Activated CD4-positive, alpha-beta T cell treated with anti-CD3 and anti-CD28 coated beads for 48 hours (primary cell): ENCODE measurements at places on chromosomes 1 and 21.
A peak's percentile ranks its signal among the peaks of the same experiment; 100 is the strongest.

DNA sequence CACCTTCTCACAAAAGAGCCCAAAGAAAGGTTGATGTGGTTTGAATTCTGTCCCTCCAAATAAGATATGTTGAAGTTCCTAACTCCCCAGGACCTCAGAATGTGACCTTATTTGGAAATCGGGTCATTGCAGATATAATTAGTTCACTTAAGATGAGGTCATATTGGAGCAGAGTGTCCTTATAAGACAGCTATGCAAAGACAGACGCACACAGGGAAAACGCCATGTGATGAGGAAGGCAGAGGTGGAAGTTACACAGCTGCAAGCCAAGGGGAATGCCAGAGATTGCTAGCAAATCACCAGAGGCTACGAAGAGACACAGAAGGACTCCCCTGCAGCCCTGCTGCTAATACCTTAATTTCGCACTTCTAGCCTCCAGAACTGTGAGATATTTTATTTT lies 5.2 kb upstream of the ABCB10 start:
- DNase-seq, result no peak

GRCh38 chr1:224113545-224113917 lies 380 bp upstream of the FBXO28 start:
- no peak for DNase-seq

DNA sequence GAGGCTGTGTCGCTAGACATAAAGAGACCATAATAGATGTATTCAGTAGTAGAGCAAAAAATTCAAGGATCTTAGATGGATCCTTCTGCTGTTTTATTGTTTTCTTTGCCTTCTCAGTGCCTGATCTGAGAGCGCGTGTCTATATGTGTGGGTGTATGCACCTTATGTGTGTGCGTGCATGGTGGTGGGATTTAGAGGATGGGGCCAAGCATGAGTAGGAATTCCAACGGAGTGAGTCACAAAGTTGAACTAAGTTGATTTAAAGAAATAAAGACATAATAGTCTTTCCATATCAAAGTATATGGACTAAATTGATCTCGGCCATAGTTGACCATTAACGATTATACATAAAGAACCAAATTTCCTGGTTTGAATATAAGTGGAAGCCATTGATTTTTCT lies 178.7 kb downstream of the CYYR1 start:
- no peak for DNase-seq

DNA sequence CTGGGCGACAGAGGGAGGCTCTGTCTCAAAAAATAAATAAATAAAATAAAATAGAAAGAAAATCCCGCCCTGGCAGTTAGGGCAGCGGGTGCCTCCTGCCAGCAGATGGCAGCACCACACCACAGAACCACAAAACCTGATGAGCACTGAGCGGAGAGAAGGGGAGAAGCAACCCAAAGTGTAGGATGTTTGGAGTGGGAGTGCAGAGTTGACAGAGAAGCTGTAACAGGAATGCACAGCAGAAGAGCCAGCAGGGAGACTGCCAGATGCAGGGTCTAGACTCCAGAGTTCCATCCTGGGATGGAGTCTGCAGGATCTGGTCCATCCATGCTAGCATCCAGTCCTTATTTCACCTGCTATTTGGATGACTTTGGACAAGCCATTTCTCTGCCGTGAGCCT lies 29.7 kb upstream of the KIRREL1 start:
- peak; percentile 75 for DNase-seq

DNA sequence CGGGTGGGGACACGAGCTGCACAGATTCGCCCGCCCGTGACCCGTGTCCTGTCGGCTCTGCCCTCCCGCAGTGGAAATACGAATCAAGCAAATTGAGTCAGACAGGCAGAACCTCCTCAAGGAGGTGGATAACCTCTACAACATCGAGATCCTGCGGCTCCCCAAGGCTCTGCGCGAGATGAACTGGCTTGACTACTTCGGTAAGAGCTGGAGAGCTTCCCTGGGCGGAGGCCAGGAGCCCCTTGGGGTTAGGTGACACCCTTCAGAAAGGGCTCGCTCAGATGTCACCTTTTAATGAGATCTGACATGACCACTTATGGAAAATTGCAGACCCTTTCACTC lies 489 bp downstream of the CDCA8 start:
- peak; percentile 38 for DNase-seq

GRCh38 chr1:151611288-151611790 lies 511 bp upstream of the SNX27 start:
- peak; percentile 5 for DNase-seq

DNA sequence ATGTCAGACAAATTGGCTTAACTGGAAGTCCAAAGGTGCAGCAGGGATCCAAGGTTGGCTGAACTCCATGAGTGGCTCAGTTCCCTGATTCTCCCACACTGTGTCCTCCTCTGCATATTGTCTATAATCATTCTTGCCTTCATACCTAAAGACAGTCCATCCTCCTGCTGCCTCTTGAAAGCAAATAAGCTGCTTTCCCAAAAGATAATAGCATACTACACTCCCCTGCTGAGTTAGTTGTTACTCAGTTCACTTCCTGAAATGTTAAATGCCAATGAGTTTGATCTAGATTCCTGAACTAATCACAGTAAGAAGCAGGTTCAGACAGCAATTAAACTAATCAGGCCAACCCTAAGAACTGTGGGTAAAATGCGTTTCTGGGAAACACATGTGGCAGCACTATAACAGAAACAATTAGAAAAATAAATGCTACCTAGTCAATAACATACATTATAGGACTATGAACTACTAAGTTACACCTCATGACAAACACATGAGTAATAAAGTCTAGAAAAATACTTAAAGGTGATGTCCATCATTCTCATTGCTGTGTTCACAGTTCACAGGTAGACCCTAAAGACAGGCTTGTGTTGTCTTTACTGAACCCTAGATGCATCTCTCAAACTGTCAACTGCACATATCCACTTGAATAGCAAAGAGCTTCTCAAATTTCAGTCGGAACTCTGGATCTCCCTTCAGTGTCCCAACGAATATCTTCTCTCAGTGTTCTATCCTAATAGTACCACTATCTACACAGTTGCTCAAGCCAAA lies 50.8 kb upstream of the BOLA1 start:
- DNase-seq, result no peak

DNA sequence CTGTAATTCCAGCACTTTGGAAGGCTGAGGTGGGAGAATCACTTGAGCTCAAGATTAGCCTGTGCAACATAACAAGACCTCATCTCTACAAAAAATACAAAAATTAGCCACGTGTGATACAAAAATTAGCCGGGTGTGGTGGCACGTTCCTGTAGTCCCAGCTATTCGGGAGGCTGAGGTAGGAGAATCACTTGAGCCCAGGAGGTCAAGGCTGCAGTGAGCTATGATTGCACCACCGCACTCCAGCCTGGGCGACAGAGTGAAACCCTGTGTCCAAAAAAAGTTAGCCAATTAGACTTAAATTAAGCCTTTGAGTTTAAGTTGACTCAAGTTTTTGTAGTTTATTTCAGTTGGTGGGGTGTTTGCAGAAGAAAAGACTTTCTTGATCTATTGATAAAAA lies 11.8 kb downstream of the CXADR start:
- no peak for DNase-seq

DNA sequence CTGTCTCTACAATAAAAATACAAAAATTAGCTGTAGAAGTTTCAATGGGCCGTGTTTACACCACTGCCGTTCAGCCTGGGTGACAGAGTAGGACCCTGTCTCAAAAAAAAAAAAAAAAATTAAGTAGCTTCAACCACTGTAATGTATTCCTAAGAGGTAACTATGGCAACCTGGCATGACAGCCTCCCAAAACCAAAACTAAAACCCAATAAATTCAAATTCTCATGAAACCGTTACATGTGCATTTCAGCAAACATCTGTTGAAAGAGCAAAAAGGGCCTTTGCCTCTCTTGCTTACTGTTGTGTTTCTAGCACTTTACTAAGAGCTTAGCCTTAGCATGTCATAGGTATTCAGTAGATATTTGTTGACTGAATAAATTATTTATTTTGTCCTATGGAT lies 33.5 kb downstream of the ODR4 start:
- no peak for DNase-seq

DNA sequence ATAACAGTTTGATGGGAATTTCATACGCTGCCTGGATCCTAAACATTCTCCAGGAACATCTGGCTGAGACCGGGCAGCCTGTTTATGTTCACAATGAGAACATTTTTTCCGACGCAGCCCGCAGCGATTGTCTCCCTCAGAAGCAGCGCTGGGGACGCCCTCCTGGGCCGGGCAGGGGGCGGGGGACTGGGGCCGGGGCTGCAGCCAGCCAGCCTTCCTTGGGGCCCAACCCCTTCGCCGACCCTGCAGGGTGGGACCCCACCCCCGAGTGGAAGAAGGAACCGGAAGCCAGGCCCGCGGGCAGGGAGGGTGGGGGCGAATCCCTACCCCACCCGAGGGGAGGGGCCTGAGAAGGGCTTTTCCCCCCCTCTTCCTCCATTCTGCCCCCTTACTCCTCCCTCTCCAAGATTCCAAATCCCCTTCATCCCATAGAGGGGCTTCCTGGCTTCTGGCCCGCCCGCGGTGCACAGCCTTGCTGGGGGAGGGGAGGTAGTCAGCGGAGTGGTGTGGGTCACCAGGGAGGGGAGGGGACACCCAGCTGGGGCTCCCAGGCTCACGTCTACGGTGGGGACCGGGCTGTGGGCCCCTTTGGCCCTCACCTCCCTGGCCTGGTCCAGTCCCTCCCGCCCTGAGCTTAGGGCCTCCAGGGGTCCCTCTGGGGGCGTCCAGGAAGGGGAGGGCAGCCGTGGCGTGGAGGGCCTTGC lies 60.6 kb downstream of the WNT9A start:
- DNase-seq, result peak; percentile 30

- no peak for DNase-seq
Observed at GRCh38 chr21:28590026-28590425, 402.7 kb downstream of the LTN1 start.

GRCh38 chr1:99788896-99789295 lies 22.5 kb upstream of the FRRS1 start:
- no peak for DNase-seq

- no peak for DNase-seq
Observed at GRCh38 chr1:24323281-24323680, 4.1 kb downstream of the GRHL3 start.

DNA sequence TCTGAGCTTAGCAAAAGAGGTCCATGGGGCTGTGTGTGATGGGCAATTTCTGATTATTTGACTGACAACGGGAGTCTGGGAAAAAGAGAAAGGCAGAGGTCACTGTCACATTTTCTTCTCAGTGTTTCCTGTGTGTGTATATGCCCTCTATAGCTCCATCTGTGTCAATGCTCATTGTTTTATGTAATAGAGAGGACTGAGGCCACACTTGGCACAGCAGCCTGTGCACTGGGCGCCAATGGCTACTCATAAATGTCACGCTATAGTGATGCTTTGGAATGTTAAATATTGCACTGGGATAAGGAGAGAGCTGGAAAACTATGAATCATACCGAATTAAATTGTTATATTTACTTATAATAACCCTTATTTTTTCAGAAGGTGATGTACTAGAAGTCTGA lies 365.4 kb downstream of the NEGR1 start:
- no peak for DNase-seq

DNA sequence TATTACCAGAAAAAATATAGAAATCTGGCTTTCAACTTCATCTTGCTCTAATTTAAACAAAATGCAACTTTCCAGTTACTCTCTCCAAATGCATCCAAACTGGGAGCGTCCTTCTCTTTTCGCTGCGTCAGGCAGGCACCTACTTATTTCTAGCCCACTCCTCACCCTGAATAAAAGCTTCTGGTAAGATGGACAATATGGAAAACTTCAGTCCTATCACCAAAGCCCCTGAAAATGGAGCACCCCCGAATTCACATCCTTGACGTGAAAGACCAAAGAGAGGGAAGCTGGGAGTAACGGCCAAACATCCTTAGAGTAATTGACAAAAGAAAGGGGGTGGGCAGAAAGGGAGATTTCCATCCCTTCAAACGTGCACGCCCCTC lies 5.5 kb upstream of the PROX1 start:
- no peak for DNase-seq

- peak; percentile 27 for DNase-seq
Observed at GRCh38 chr1:204408074-204408507, 3.5 kb downstream of the PPP1R15B start.
